Kidney glomerular epithelial cell (primary cell): ENCODE measurements at places on chromosomes 3 and 15.
A peak's percentile ranks its signal among the peaks of the same experiment; 100 is the strongest.

DNA sequence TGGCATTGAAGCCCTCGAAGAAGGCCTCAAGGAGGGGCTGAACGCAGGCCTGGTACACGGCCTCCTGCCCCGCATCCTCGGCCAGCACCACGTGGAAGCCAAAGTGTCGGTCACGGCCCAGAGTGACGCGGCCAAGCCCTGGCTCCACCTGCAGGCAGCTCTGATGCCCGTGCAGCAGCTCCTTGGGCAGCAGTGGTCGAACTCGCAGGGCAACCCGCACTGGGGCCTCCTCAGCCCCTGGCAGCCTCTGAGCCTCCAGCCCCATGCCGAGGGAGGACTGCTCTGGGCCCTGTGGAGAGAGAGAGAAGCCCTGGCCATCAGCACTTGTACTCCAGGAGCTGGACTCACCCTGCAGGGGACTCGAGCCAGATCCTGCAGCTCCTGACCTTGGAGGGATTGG, 2.6 kb downstream of the KIF7 start:
- DNase-seq = no peak

DNA sequence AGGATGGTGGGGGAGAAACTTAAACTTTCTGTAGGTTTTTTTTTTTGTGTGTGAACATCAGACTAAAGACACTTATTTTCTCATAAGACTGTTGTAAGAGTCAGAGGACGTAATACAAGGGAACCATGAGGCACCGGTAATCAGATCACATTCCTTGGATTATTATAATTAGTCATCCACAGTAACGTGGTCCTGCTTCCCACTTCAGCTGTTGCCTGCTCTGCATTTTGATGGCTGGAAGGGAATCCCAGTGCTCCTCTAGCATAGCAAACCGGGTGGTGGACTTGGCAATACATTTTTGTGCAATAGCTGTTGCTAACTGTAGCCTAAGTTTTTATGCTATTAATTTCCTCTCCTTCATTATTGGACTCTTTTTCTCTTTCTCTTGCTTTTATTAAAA, 294.8 kb downstream of the NR2F2 start:
- no peak for DNase-seq

- DNase-seq = no peak
Measured at GRCh38 chr3:47578691-47579632, at the start of gene CSPG5. Gene CSPG5, minus strand, starts transcription at chr3:47578865. Its CDS starts 172 bp downstream, at chr3:47578693.

DNA sequence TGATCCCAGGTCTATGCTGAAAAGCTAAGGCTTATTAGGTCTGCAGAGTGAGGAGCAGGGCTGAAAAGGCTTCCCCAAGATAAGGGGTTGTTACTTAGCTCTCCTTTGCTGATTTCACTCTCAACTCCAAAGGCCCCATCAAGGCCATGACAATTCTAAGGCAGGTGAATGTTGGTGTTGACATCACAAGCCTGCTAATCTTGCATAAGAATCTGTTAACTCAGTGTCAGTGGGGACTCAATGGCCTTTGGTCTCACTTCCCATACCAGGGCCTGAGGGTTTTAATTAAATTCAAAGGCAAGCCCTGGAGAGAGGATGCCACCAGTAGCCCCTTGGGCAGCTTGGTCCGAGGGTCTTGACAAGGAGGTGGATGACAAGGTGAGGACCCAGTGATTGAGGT, 9.4 kb upstream of the ALAS1 start:
- no peak for DNase-seq

GRCh38 chr3:33218446-33219174, at the start of gene SUSD5:
Gene SUSD5, minus strand, starts transcription at chr3:33218810. Its CDS starts 13 bp downstream, at chr3:33218797.
- no peak for DNase-seq

DNA sequence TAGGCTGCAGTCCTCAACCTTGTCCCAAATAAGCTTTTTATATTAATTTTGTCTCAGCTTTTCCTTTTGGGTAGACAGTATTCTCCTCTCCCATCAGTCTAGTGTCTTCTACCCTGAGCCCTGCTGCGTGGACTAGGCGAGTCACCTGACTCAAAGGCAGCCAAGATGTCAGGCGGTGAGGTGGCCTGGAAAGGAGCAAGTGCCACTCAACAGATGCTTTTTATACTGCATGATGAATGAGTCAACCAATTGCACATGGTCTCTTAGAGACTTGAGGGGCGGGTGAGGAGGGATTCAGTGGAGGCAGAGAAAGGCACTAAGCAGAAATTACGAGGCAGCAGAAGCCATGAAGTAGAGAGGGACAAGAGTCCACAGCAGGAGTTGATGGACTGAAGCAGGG, 95.9 kb downstream of the FRMD4B start:
- DNase-seq = no peak

DNA sequence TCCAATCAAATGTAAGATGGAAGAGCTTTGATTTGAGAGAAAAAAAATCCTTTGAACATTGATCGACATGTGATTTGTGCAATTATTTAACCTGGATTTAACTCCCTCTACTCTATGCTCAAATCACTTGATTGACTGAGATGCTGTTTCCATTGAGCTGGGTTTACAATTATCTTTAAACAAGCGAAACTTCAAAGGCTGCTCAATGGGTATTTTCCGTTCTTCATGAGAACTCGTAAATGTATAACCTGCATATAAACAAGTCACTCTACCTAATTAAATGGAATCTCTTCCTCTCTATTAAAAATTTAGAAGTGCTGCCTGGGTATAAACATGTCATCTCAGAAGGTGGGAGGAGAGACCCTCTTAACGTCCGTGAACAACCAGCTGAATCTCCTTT, 71.9 kb downstream of the ANXA2 start:
- no peak for DNase-seq

- DNase-seq = no peak
Measured at GRCh38 chr3:107285197-107285596, 92.0 kb upstream of the CCDC54 start.

GRCh38 chr15:83110381-83110780, 2.9 kb downstream of the TM6SF1 start:
- no peak for DNase-seq

DNA sequence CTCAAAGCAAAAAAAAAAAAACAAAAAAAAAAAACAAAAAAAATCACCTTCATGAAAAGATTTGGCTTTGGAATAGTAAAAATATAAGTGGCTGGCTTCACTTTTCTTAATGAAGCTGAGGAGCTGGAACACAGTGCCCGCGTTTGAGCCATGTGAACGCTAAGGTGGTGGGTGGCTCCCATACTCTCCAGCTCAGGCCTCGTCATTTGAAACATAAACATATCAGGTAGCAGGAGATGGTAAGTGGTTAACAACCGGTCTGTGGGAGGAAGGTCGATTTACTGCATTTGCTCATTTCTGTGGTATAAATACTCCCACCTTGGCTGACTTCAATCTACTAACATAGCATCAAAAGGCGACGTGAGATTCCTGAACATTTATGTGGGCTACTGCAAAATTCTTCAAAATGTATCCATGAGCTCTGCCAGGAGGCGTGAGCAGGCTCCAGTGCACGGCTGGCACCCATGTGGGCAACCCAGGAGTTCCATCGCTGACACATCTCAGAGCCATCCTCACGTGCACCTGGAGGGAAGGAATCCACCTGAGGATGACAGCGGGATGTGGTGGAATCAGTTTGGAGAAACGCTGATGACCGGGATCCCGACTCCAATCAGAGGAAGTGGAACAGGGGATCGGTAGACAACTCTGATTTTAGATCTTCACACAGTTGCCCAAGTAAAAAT, 157.6 kb downstream of the ATP10A start:
- peak; percentile 61 for DNase-seq

GRCh38 chr3:113556946-113557335, 24.6 kb downstream of the SIDT1 start:
- no peak for DNase-seq

DNA sequence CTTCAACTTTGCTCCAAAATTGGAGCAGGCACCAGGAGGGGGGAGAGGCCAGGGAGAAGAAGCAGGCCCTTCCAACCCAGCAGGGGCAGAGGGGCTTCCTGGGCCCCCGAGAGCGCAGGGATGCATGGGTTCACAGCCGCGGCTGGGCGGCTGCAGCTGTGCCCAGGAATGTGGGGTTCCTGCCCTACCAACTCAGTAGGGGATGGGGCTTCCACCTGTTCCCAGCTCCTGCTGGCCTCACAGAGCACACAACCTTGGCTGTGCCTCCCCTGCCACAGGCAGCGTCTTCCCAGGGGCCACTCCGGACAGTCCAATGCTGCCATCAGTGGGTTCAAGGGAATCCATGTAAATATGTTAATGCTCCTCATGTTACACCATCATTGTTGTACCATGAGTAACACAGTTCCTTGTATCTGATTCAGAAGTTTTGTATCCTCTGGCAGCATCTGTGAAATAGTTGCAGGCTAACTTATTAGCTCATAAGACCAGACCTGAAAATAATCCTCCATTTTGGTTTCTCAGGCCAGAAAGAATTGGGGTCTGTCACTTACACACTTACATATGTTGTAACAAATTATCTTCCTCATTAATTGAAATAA, 12.1 kb upstream of the SIAH2 start:
- no peak for DNase-seq

GRCh38 chr3:127764841-127765362, 57.4 kb downstream of the MGLL start:
- DNase-seq = no peak

GRCh38 chr3:347581-347980, 151.0 kb downstream of the CHL1 start:
- DNase-seq = no peak

DNA sequence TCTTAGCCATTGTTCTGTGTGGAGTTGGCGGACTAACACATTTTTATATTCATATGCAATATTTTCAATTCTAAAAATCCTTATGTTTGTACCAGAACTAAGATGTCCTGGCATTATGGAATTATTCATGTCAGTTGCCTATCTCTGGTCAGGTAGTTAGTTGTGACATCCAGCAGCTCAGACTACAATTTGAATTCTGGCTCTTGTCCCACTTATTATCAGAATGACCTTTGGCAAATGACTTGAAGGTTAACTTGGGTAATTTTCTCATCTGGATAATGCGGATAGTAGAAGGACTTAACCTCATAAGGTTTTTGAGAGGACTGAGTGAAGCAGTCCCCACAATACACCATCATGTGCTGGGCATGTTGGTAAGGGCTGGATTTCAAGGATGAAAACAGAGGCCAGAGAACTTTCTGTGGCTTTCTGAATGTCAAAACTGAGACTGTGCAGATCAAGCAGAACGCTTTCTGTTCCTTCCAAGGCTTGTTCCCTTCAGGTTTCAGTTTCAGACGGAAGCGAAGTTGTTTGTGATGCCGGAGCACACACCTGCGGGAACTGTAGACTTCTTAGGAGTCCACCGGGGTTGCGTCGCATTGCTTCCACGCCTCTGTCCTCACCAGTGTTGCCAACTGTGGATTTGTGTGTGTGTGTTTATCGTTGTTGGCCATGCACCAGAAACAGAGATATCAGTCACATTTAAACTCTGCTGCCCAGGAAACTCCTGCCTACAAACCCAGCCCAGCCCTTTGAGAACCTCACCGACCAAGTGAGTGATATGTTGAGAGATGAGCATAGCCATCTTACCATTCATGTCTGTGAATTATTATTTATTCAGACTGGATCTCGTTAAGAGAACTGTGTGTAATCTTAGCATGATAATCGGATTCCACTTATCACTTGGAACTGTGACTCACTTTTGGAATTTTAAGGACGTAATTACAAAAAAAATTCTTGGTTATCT, 76.0 kb downstream of the PTPRG start:
- no peak for DNase-seq

DNA sequence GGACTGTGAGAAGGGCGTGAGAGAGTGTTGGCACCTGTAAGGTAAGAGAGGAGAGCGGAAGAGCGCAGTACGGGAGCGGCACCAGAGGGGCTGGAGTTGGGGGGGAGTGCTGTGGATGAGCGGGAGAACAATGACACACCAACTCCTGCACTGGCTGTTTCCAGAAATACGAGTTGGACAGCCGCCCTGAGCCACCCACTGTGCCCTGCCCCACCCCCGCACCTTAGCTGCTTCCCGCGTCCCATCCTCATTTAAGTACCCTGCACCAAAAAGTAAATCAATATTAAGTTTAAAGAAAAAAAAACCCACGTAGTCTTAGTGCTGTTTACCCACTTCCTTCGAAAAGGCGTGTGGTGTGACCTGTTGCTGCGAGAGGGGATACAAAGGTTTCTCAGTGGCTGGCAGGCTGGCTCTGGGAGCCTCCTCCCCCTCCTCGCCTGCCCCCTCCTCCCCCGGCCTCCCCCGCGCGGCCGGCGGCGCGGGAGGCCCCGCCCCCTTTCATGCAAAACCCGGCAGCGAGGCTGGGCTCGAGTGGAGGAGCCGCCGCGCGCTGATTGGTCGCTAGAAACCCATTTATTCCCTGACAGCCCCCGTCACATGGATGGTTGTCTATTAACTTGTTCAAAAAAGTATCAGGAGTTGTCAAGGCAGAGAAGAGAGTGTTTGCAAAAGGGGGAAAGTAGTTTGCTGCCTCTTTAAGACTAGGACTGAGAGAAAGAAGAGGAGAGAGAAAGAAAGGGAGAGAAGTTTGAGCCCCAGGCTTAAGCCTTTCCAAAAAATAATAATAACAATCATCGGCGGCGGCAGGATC, at the start of gene SOX2:
TSS of gene SOX2 (plus strand) at position 601 of the 811 bp plus-strand sequence. CDS start 436 bp downstream, outside the sequence.
- DNase-seq = peak; percentile 45

DNA sequence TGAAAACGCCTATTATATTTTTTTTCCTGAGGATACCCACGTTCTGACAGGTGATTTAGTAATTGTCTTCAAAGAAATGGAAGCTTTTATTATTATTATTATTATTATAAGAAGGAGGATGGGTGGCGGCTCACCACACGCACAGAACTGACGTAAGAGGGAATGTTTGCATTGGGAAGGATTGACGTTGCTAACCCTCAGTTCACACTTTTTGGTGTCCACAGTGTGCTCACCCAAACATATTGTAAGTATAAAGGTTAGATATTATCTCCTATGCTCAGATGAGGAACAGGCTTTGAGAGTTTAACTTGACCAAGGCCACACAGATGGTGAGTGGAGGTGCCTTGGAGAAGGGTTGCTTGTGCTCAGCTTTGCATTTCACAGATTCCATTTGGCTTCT, 533.5 kb upstream of the TBL1XR1 start:
- DNase-seq = no peak

DNA sequence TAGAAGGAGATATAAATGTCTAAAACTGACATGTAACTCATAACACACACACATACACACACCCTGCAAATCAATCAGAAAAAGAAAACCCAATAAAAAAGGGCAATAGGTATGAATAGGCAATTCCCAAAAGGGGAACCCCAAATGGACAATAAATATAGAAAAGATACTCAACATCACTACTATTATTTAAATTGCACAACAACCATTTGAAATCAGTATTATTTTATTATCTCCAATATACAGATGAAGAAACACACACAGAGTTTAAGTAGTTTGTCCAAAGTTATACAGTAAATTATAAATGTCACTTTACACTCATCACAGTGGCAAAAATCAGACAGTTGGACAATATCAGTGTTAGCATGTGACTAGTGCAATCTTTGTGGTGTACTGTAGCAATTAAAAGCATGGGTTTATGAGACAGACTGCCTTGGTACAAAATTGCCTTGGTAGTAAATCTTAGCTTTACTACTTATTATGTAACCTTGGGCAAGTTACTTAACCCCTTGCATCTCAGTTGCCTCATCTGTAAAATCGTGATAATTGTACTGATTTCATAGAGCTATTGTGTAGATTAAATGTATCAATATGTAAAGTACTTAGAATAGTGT, 3.4 kb upstream of the FSTL1 start:
- DNase-seq = no peak
